ENCODE measurements at places on chromosomes 16 and 17.
A peak's percentile ranks its signal among the peaks of the same experiment; 100 is the strongest.

DNA sequence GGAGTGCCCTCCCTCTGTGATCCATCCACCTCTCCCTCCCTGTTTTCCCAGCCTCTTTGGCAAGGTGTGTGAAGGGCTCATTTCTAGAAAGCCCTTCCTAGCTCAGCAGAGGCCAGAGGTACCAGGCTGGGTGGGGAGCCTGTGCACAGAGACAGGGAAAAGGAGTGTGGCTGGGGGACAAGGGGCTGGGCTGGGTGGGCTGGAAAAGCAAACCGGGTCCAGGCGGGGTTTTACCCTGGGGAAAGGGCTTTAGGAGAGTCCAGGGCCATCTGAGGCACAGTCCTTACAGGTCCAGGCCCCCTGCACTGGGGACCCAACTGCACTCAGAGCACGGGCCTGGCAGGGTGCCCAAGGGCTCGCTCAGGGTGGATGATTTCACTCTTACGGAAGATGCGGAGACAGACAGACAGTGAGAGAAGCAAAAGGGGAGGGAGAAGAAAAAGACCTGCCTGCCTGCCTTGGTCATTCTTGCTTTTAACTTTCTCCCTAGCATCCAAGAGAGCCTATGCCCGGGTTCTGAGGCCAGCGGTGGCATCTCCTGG lies 7.0 kb downstream of the CRHR1 start:
- DNase-seq: no peak
- no peaks in the 10 kb centered on the region for H3K4me1 ChIP-seq
- H3K4me3 ChIP-seq: no peak overlapping the region
- H3K36me3 ChIP-seq: no peaks in the 10 kb centered on the region
- H3K27me3 ChIP-seq: peaks cover 22% of the 10 kb centered on the region

- no peak overlapping the region for H3K4me3 ChIP-seq
- no peak for DNase-seq
- H3K27ac ChIP-seq: peak overlapping the region; percentile 30
- no peaks in the 10 kb centered on the region for H3K4me1 ChIP-seq
- no peaks in the 10 kb centered on the region for H3K27me3 ChIP-seq
These were observed 38.4 kb downstream of the PTRH2 start for GRCh38 chr17:59668816-59669215.

DNA sequence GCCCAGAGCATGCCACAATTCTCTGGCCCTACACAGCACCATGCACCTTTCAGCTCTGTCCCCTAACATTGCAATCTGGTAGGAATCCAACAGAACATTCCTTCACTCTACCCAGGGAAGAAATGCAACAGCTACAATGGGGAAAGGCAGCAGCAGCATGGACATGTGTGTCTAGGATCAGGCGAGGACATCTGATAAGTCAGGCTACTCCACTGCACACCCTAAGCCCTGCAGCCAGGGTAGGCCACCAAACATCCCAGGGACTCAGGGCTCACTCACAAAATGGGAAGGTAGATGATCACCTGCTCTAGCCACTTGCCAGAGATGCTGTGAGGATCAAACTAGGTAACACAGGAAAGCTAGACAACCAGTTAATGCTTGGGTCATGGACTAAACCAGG lies 5.1 kb downstream of the RANBP10 start:
- H3K27me3 ChIP-seq: no peaks in the 10 kb centered on the region
- DNase-seq: no peak
- H3K36me3 ChIP-seq: peaks cover 16% of the 10 kb centered on the region
- peaks cover 53% of the 10 kb centered on the region for H3K4me1 ChIP-seq
- peak overlapping the region; percentile 28 for H3K27ac ChIP-seq
- H3K4me3 ChIP-seq: peak overlapping the region; percentile 51

DNA sequence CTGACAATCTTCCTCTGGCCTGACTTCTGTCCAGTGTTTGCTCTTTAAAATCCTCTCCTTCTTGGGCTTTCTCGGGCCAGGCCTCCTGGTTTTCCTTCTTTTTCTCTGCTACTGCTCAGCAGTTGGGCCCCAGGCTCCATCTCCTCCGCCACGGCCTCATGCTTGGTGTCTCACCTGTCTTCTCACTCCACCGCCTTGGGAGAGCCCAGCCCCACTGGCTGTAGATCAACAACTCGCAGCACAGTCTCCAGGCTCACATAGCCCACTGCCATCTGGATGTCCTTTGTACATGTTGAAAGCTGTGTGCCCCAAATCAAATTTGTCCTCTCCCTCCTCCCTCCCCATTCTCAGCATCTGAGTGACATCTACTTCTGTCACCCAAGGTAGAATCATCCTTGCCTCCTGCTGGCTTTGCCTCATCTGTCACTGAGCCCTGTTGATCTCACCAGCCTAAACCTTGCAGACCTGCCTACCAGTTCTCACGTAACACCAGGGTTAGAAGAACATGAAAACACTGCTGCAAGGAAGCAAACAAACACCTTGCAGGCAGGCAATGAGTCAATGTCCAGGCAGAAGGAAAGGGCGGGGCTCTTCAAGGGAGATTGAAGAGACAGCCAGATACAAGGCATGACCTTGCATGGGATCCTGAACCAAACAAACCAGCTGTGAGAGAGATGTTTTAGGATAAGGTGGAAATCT lies 103.2 kb upstream of the SMURF2 start:
- peaks cover 9% of the 10 kb centered on the region for H3K36me3 ChIP-seq
- no peaks in the 10 kb centered on the region for H3K4me1 ChIP-seq

DNA sequence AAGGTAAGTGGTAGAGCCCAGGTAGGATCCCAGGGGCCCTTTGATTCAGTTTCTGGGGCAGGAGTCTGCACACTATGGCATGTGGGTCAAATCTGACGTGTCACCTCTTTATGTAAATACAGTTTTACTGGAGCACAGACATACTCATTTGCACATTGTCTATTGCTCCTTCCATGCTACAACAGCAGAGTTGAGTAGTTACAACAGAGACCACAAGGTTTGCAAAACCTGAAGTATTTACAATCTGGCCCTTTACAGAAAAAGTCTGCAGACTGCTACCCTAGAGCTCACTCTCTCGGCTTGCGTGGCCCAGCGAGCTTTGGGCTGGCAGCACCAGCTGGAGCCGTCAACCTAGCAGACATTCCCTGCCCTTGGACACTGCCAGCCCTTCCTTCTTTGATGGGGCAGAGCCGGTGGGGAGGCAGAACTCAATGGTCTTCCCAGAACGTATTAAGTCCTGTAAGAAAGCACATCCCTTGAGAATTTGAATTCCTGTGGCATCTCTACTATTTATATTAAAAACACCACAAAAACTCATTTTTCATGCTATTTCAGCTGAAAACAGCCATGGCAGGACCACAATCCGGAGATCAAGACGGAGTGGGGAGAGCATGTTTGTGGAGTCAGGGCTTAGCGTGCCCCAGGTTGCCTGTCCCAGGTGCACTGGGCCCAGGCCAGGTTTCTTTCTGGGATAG lies 133.1 kb upstream of the NUDT7 start:
- H3K27ac ChIP-seq: no peak overlapping the region
- H3K4me3 ChIP-seq: no peak overlapping the region
- no peaks in the 10 kb centered on the region for H3K36me3 ChIP-seq
- H3K27me3 ChIP-seq: peaks cover 2% of the 10 kb centered on the region
- H3K4me1 ChIP-seq: no peaks in the 10 kb centered on the region
- DNase-seq: no peak

DNA sequence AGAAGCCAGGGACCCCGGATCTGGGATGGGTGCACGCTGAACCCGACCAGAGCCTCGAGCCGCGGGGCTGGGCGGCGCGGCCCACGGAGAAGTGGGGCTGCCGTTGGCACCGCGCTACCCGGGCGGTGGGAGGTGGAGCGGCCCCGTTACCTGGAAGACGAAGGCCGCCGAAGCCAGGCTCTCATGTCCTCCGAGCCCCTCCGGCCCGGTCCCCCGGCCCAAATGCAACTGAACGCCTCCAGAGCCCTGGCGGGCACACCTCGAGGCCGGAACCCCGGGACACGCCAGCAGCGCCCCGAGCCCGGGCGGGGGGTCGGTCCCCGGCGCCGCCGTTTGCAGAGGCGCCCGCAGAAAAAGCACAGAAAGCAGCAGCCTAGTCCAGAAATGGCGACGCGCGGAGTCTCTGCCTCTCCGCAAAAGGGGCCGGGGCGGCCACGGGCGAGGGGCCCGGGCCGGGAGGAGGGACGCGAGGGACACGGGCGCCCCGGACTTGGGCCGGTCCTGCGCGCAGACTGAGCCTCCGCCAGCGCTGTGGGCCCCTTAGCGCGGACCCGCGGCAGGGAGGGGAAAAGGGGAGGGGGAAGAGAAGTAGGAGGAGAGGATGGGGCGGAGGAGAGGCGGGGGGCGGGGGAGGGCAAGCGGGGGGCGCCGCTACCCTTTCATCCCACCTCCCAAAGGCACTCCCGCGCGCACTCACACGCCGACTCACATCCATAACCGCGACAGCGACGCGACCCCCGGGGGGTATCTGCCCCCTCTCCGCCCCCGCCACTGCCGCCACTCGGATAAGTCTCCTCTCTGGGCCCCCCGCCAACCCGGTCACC lies 1.4 kb downstream of the AXIN2 start:
- peaks cover 55% of the 10 kb centered on the region for H3K4me1 ChIP-seq
- no peak overlapping the region for H3K27ac ChIP-seq
- no peaks in the 10 kb centered on the region for H3K36me3 ChIP-seq
- peak overlapping the region; percentile 55 for H3K4me3 ChIP-seq
- H3K27me3 ChIP-seq: peaks cover 4% of the 10 kb centered on the region

- no peak for DNase-seq
- H3K27me3 ChIP-seq: no peaks in the 10 kb centered on the region
- H3K4me3 ChIP-seq: no peak overlapping the region
- peaks cover 14% of the 10 kb centered on the region for H3K4me1 ChIP-seq
These were observed 47.2 kb downstream of the ABCC1 start for GRCh38 chr16:15996432-15997109.

DNA sequence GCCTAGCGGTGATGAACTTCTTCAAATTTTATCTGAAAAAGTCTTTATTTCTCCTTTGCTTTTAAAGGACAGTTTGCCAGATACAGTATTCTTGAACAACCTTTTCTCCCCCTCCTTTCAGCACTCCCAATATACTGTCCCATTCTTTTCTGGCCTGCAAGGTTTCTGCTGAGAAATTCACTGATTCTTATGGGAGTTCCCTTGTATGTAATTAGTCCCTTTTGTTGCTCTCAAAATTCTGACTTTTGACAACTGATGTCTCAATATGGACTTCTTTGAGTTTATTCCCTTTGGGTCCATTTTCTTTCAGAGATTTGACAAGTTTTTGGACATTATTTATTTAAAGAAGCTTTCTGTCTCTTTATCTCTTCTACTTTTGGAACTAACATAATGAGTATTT lies 39.4 kb downstream of the SDR42E1 start:
- no peaks in the 10 kb centered on the region for H3K36me3 ChIP-seq
- no peaks in the 10 kb centered on the region for H3K4me1 ChIP-seq
- H3K27me3 ChIP-seq: no peaks in the 10 kb centered on the region

All from CD4-positive, CD25-positive, alpha-beta regulatory T cell (primary cell).